ENCODE measurements at places on chromosomes 1 and 21.
A peak's percentile ranks its signal among the peaks of the same experiment; 100 is the strongest.

- no peak for DNase-seq
Observed at GRCh38 chr1:92218559-92218958, 844 bp downstream of the C1orf146 start.

DNA sequence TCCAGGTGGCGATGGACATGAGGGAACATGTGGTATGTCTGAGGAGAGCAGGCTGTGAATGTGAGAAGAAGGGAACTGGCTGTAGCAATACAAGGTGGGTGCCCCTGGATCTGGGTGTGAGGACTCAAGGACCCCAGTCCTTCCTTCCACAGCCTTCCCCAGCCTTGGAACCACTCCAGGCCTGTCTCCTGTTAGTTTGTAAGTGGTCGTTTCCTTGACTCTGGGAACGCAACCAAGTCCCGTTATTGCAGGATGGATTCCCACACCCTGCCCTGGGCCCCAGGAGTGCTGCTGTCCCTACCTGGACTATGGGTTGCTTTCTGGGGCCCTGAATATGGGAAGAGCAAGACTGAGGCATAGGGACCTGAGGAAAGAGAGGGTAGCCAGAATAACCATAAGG lies 47.2 kb upstream of the VANGL1 start:
- DNase-seq, result no peak

- no peak for DNase-seq
Observed at GRCh38 chr1:22880174-22880601, 92.5 kb downstream of the LACTBL1 start.

- no peak for DNase-seq
Observed at GRCh38 chr1:184954232-184954995, 19.9 kb downstream of the NIBAN1 start.

DNA sequence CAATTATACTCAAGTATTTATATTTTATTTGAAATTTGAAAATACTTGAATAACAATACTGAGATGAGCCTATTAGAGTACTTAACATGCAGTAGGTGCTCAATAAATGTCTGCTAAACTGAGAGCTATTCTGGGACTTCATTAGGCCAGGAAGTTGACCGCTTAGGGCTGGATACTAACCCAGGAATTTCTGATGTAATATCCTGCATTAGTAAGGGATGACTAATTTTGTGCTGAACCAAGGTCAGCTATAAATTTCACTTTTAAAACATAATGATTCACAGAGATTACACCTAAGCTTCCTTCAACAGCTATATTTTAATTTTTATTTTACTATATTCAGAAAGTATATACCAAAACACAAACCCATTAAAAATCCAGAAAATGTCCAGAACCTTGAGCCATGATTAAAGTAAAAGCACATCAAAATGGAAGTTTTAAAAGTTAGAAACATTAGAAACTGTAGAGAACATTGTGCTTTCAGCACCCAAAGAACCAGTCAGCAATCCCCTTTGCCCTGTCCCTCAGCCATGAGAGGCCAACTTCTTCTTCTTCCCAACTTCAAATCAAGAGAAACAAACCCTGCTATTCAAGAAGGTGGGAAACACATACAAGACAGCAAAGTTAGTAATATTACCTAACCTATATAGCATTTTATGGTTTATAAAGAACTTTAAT lies 35.4 kb downstream of the WNT2B start:
- DNase-seq, result no peak

DNA sequence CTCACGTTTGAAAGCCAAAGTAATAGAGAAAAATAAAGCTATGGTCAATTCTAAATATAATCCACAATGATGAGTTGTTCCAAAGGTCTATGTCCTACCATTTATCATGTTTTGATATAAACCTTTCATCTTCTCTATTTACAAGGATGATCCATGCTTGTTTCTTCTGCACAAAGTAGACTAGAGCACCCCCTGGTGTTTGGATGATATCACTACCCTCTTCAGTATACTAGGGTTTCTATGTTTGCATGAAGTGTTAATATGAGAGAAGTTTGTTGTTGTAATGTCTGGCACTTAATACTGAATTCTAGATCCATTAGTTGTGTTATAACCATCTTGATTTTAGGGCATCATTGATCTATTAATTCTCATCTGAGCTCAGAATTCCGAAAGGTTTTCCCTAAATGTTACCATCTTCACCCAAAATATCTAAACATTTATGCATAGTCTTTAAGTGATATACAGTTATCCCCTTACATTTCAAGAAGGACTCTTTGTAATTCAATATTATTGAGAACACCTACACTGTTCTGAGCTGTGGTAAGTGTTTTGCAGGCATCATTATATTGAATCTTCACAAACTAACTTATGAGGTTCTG lies 21.1 kb downstream of the CLDN8 start:
- no peak for DNase-seq

- no peak for DNase-seq
Observed at GRCh38 chr1:167564612-167565270, 11.2 kb upstream of the CREG1 start.

DNA sequence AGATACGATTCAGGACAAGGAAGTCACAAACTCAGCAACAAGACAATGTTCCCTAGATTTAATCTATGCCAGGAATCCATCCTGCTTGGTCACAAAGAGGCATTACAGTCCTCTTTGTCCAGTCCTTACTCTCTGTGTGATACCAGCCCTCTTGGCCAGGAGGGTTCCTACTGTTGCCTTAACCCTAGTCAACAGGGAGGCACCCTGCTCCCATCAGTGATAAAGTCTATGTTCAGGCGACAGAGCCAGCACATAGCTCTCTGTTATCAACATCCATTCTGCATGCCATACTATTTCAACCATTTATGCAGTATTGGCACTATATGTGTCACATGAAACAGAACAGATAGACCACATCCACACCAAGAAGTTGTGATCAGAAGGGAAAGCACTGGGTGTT lies 4.4 kb upstream of the NPL start:
- DNase-seq, result no peak

GRCh38 chr1:203486618-203487370 lies 7.2 kb upstream of the OPTC start:
- no peak for DNase-seq

DNA sequence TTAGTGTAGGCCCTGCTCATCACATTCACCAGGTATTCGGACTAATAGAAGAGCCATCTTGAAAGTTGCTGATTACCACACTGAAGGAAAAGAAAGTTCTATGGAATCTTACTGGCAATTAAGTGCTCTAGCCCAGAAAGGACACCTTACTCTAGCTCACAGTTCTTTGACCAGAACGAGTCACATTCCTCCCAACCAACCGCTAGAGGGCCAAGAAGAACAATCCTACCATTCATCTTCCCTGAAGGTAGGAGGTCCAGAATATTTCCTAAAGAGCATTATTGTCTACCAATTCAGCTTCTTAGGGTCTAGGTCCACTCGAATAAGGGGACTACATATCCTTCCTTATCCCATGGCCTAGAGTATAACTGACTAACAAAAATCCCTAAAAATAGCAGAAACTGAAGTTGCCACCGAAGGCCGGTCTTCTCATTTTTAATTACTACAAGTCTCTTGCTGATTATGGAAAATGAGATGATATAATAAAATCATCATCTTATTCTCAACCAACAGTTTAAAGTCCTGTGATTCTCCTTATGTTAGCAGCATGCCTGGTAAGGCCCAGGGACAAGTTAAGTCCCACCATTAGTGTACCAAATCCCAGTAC lies 2.7 kb upstream of the FMO1 start:
- peak; percentile 4 for DNase-seq

GRCh38 chr21:43734131-43734927 lies 15.4 kb downstream of the PDXK start:
- DNase-seq, result no peak

DNA sequence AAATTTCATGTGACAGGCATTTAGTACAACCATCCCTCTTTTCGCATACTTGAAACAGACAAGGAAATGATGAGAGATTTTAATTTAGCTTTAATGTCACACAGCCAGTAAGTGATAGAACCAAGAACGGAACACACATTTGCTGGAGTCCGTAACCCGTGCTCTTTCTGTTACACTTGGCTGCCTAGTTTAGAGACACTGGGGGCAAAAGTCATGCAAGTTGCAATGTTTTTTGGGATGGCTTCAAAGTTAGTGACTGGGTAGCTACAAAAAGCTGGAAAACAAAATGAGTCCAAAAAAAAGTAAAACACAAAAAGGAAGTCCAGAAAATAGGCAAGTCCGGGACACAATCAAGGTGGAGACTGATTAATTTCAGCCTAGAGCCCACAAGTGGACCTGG lies 5.9 kb downstream of the NID1 start:
- DNase-seq, result no peak

DNA sequence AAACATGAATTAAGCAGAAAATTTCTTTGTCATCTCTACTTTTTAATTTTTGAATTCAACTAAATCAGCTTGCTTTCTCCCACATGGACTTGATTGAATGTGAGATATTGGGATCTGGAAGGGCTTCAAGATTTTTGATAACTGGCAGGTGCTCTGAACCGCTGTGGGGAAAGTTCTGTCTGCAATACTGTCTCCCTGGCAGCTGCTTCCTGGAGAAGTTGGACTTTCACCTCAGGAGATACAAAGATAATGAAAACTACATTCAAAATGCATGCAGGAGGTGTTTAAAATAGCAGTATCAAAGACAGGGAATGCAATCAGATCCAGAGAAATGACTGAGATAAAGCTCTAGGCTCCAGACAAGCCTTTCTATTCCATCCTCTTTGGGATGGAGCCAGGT lies 338.3 kb downstream of the NEGR1 start:
- no peak for DNase-seq

- DNase-seq, result no peak
Observed at GRCh38 chr1:179510038-179510437, 65.7 kb downstream of the NPHS2 start.

DNA sequence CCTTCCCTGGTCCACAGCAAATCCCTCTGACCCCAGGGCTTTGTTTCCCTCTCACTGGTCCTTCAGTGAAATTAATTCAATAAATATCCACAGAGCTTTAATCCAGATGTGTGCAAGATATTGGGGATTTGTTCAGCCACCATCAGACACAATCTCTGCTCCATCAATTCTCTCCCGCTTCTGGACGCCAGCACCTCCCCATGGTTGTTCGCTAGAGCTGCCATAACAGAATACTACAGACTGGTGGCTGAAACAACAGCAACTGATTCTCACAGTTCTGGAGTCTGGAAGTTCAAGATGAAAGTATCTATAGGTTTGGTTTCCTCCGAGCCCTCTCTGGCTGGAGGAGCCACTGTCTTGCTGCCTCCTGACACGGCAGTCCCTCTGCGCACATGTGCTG lies 303.9 kb downstream of the SMYD3 start:
- no peak for DNase-seq

GRCh38 chr1:219323426-219323825 lies 149.7 kb downstream of the LYPLAL1 start:
- DNase-seq, result no peak

- no peak for DNase-seq
Observed at GRCh38 chr1:5318143-5318816, 663.9 kb downstream of the AJAP1 start.

- no peak for DNase-seq
Observed at GRCh38 chr1:231318568-231318967, 19.1 kb downstream of the EXOC8 start.

DNA sequence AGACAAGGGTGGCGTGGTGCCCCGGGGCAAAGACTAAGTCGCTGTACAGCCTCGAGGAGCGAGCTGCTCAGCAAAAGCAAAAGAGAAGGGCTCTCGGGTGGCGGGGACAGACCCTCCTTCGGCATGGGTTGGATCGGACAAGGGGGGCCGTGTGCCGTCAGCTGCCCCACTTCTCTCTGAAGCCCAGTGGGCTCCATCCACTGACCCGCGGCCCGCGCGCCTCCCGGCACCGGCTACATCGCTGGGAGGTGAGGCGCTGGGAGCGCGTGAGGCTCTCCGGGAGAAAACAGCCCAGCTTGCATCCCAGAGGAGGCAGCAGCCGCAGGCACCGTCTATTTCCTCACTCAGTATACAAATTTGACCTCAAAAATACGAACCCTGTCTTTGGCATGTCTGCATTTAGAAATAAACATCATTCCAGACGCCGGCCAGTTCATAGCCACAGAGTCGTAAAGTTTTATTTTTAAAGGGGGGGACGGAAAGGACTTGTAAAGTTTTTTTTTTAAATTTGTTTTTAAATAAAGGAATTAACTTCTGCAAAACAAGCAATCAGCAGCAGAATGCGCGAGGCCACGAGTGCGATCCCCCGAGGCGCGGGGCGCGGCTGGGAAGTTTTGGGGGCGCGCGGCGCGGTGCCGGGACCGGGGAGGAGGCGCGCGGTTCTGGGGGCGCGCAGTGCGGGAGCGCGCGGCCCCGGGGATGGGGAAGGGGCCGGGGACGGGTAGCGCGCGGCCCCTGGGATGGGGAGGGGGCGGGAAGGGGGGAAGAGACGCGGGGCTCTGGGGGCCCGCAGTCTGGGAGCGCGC lies 689 bp upstream of the GPR137B start:
- DNase-seq, result no peak

- no peak for DNase-seq
Observed at GRCh38 chr1:175163702-175164101, 28.9 kb downstream of the KIAA0040 start.

- no peak for DNase-seq
Observed at GRCh38 chr1:156700736-156701531, 4.4 kb downstream of the CRABP2 start.

DNA sequence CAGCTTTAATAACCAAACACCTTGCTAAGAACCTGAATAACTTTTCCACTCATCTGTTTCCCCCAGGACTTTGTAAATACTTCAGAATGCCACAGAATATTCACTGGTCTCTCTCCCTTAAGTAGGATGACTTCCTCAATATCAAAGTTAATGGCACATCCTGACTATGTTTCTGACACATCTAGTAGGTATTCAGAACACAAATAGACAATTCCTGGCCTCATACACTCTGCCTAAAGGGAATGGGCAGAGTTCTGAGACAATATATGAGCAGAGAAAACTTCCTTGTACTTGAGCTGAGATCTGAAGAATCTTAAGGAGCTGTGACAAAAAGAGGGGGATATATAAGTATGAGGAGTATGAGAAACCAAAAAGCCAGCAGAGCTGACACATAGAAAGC lies 34.8 kb downstream of the ANKRD13C start:
- DNase-seq, result no peak

DNA sequence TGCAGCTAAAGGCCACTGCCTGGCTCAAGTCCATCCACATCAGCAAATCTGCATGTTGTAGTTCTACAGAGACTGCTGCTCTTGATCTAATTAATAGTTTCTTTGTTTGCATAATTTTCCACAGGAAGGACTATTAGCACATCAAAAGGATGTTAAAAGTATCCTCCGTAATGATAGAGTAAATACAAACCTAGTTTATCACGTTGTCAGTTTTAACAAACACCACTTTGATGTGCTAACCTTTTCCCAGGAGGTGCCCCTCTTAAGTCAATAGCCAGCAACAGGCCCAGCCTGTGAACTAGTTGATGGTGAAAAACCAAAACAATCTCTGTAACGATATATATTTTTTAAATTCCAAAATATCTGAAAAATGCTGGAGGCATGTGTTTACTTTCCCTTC lies 64.2 kb upstream of the SLC22A15 start:
- DNase-seq, result no peak

- no peak for DNase-seq
Observed at GRCh38 chr1:176559878-176560277, 96.9 kb downstream of the PAPPA2 start.

GRCh38 chr1:54928327-54928726 lies 41.3 kb upstream of the DHCR24 start:
- DNase-seq, result no peak

All from activated CD4-positive, alpha-beta T cell treated with anti-CD3 and anti-CD28 coated beads for 24 hours (primary cell).